Urothelium cell line (cell line): ENCODE measurements at places on chromosomes 11 and 22.

DNA sequence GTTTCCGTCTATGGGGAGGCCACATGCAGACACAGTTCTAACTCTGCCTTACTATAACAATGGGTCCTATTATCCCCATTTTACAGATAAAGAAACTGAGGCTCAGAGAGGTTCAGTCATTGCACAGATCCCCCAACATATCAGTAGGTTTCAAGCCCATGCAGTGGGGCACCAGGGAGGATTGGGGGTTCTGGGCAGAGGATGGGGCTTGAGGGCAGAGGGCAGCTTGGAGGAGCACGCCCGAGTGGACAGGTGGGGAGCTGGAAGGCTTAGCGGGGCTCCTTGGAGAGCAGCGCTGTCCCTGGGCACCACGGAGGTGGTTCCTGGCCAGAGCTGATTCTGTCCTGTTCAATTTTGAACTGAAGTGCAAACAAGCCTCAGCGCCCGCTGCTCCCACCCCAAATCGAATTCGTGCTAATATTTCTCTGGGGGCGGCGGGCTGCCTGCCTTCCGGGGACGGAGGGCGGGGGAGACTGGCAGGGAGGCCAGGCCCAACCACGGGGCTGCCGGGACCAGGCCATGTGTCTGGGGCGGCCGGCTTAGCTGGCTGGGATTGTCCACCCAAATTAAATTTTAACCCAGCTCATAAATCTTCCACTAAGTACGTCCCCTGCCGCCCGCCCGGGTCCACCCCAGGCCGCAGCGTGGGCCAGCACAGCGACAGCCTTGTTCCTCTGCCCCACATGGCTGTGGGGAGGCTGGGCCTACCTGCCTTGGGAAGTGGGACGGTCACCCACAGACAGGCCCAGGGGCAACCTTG, 49.4 kb downstream of the FLRT1 start:
- no peak for DNase-seq

- no peak for DNase-seq
Observed at GRCh38 chr22:37331856-37332536, 49.7 kb downstream of the CYTH4 start.

GRCh38 chr22:37844904-37845329, 783 bp upstream of the ANKRD54 start:
- no peak for DNase-seq

- DNase-seq = no peak
Observed at GRCh38 chr11:73219396-73220285, 1.6 kb downstream of the P2RY2 start.

GRCh38 chr11:9142732-9143131, 51.3 kb upstream of the SCUBE2 start:
- DNase-seq = no peak

DNA sequence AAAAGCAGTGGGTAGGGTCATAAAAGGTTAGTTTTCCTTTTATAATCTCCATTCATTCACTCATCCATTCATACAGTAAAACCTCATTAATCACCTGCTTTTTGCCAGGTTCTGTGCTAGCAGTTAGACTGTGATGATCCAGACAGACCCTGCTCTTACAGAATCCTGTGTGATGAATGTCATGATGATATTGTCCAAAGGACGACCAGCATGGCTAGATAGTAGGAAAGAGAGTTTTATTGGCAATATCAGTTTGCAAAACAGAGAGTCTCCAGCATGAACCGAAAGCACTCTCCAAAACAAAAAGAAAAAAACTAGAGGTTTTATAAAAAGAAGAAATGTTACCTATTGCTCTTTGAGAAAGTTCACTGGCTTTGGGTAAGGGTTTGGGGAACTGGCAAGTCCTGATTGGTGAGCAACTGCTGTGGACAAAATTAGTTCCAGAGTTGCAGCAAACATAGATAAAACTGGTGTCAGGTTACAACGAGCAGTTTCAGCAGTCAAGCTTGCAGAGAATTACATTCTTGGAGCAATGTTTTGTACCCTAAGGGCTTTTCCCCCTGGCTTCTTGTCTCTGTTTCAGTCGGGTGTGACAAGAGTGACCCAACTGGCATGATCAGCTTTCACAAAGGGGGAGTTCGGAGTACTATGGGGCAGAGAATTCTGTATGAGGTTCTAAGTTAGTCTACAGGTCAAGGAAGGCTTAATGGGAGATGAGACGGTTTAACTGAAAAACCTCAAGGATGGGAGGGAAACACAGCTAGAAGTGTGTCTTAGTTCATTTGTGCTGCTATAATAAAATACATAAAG, 58.3 kb downstream of the HSD17B12 start:
- DNase-seq = no peak

DNA sequence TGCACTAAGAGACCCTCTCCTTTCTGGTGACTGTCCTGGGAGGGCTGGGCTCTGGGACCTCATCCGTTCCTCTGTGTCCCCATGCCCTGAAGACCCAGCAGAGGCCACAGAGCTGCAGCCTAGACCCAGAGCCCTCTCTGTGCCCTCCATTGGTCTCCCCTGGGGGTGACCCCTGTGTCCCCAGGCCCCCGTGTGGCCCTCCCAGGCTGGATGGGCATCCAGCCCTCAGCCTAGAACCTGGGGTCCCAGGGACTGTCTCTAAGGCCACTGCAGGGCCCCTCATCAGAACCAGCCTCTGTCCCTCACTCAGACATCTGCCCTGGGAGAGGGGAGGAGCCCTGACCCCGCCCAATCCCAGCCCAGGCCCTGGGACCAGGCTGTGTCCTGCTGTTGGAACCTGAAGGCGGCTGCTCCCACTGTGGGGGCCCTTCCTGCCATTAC, 5.7 kb downstream of the IGLL1 start:
- no peak for DNase-seq

- no peak for DNase-seq
Observed at GRCh38 chr11:68988491-68988890, 7.7 kb upstream of the MRGPRD start.

GRCh38 chr22:47167056-47167455, 404.6 kb downstream of the TBC1D22A start:
- DNase-seq = no peak

DNA sequence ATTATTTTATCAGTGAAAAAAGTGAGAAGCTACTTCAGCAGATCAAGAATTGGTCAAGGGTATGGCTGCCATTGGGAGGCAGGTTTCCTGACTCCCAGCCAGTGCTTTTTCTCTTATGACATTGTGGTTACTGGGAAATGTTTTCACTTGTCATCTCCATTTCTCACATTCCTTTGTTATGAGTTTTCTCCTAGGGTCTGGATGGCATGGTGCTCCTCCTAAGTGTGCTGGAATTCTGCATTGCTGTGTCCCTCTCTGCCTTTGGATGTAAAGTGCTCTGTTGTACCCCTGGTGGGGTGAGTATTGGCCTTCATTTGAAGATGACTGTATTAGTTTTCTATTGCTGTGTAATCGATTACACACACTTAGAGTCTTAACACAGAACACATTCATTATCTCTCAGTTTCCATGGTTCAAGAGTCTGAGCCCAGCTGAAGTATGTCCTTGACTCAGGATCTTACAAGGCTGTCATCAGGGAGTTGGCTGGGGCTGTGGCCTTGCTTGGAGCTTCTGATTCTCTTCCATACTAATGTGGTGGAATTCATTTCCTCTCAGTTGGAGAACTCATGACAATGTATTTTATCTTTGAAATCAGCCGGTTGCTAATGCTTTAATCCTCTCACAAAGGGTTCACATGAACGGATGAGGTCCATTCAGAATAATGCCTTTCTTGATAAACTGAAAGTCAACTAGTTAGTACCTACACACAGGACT, 21.0 kb upstream of the MS4A6E start:
- peak; percentile 49 for DNase-seq

DNA sequence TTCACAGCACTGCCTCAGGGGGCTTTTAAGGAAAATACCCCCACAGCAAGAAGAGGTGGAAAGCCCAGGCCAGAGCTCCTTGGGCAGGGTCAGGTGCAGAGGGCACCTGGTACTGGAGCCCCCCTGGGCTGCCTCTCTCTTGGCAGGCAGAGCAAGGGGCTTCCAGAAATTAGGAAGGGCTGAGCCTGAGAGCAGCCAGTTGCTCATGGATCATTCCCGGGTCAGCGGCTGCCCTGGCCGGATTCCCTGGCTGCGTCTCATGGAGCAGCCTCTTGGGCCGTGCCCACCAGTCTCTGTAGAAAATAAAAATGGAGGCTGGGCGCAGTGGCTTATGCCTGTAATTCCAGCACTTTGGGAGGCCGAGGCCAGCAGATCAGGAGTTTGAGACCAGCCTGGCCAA, 10.3 kb upstream of the OMP start:
- DNase-seq = no peak

- DNase-seq = no peak
Observed at GRCh38 chr11:118783724-118784495, 7.1 kb downstream of the DDX6 start.

- DNase-seq = no peak
Observed at GRCh38 chr11:3137486-3138177, 27.5 kb downstream of the OSBPL5 start.

GRCh38 chr11:17366495-17366894, 14.9 kb downstream of the NCR3LG1 start:
- no peak for DNase-seq

DNA sequence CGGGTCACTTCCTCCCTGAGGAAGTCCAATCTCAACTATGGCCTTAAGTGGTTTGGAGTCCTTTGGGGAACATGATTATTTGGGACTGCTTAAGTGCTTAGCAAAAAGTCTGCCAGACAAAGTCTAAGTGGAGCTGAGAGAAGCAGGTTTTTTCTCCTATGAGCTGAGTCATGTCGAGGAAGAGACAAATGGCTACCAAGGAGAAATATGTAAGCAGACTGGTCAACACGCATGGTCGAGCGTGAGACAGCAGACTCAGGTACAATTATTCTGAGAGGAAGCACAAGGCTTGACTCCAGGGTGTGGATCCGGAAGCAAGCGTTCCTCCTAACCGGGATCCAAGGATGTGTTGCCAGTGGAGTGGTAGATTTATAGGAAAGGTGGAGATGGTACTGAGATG, 30.6 kb downstream of the UBASH3B start:
- no peak for DNase-seq

DNA sequence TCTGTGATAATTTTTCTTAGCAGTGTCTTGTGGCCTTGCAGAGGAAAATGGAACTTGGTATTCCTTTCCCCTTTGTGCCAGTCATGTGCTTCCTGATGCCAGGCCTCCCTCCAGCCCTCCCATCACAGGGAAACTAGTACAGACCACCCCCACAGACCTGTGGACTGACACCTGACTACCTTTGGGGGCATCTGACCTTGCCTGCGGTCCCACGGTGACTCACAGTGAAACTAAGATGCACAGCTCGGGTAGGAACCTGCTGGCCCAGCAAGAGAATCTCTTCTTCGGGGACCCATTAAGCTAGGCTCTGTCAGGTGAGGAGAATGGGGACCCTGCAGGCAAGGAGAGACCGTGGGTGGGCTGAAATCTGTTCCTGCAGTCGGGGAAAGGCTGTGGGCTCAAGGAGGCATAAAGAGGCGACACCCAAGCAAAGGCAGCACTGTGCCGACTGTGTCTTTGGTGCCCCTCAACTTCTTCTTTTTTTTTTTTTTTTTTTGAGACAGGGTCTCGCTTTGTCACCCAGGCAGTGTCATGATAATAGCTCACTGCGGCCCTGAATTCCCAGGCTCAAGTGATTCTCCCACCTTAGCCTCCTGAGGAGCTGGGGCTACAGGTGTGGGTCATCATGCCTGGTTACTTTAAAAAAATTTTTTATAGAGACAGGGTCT, 20.8 kb upstream of the PEX26 start:
- no peak for DNase-seq

DNA sequence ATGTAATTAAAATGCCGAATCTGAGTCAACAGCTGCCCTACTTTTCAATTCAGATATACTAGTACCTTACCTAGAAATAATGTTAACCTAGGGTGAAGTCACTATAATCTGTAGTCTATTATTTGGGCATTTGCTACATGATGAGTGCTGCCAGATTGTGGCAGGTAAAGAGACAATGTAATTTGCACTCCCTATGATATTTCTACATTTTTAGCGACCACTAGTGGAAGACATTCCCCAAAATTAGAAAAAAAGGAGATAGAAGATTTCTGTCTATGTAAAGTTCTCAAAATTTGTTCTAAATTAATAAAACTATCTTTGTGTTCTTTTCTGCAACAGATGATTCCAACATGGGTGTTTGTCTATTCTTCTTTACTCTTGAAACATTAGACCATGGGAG, 14.1 kb downstream of the MS4A1 start:
- DNase-seq = no peak

DNA sequence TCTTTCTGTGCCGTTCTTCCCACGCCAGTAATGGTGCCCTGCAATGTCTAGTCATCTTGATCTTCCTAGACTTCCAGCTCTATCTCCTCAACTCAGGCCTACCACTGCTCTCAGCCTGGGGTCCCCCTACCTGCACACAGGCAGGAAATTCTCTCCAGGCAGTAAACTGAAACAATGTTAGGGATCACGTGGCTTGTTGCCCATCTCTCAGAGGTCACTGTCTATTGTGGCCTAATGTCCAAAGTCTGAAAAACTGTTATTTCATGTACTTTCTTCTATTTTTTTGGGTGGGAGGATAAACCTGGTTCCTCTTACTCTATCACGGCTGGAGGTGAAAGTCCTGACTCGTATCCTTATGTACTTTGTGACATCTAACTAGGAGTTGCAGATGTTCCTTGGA, 59.1 kb downstream of the CCDC34 start:
- DNase-seq = no peak

DNA sequence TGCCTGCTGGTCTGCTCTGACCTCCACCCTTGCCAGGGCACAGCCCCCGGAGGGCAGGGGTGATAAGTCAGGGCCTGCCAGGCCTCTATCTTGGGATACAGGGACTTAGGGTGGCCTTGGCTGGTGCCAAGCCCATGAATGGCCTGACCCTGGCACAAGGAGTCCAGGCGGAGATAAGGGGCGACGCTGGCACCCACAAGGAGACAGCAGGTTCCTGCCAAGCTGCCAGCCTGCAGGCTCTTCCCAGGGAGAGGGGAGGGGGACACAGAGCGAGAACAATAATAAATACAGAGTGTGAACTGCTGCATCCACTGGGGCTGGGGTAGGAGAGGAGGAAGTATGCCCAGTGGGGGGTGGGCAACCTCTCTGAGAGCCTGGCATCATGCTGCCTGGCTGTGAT, 978 bp downstream of the CSDC2 start:
- DNase-seq = no peak

DNA sequence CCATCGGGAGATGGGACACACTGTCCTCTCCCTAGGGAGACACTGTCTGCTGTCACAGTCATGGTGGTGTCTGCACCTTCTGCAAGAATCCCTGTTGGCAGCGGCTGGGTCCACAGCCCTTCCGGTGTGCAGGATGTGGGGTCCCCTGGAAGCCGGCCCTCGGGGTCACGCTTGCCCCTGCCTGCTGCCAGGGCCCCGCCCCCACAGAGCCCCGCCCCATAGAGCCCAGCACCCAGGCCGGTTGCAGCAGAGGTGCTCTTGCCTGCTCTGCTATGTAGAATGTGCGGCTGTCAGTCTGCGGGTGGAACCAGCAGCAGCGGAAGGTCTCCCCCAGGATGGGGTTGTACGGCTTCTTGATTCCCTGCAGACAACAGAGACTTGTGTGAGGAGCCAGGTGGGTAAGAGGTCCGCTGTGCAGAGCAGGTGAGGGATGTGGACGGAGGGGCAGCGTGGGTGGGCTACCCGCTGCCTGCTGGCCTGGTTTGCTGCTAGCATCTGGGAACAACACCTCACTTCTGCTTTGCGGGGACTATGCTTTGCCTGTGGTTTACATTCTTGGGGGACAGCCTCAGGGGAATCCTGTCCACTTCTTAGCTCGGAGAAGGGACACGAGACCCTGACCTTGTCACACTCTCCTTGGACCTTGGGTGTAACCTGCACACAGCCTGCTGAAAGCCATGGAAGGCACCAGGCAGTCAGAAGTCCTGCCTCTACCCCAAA, 44.9 kb upstream of the CARS1 start:
- no peak for DNase-seq
